ENCODE measurements at places on chromosomes 1 and 21.

- DNase-seq, result no peak
These were observed 55.2 kb downstream of the PRKACB start for GRCh38 chr1:84199257-84199656.

GRCh38 chr1:18612073-18612472 is 18.6 kb upstream of the PAX7 start:
- DNase-seq, result no peak

- DNase-seq, result no peak
These were observed 85.1 kb upstream of the LMO4 start for GRCh38 chr1:87243573-87243972.

GRCh38 chr1:203037509-203038190 is 11.4 kb downstream of the PPFIA4 start:
- DNase-seq, result no peak

DNA sequence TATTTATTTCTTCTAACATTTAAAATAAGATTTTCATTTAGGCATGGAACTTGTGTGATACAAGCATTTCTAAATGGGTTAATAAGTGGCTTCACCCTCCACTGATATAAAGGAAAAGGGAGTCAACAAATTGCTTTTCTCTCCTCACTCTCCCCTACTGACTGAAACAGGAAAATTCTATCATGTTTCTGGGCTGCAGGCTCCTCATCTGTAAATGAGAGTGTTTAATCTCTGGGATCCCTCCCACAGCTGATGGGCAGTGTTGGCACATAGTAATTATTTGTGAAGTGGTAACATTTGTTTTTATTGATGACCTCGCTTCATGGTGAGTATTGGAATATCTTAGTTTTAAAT is 69.8 kb upstream of the WARS2 start:
- DNase-seq, result no peak

DNA sequence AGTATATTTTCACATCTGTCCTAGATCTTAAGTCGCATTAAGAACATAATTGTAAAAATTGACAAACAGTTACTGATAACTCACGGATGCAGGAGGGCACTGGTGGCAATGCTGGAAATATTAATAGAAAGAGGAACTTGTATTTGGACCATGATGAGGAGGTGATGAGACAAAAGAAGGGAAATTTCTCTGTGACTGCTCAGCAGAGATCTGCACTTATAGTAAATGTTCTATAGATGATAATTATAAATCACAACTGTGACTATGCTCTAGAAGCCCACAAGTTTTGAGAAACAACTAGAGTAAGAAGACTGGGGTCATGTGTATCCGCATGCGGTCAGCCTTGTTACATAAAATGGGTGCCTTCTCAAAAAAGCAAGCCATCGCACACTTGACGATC is 8.7 kb upstream of the DUSP12 start:
- no peak for DNase-seq

- DNase-seq, result no peak
These were observed 802 bp downstream of the KAZN start for GRCh38 chr1:14599183-14599791.

DNA sequence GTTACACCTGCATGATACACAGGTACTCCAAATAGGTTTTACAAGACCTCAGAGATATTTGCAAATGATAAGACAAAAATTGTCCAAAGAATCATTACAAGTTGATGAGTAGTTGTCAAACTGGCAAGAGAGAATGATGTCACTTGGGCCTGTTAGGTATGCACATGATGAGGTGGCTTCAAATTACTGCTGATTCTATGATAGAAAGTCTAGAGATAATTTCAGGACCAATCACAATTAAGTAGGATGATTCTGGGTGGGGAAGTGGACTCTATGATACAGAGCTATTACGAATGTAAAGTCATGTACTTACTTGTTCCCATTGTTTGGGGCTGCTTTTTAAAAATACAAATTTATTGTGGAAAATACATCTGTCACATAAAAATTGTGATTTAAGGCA is 5.2 kb upstream of the SPRR1B start:
- DNase-seq, result no peak

GRCh38 chr1:43510621-43511020 is 20.1 kb upstream of the PTPRF start:
- DNase-seq, result no peak

GRCh38 chr1:168121401-168122011 is 15.2 kb downstream of the GPR161 start:
- DNase-seq, result peak; percentile 71

- no peak for DNase-seq
These were observed 44.0 kb upstream of the FMO2 start for GRCh38 chr1:171140956-171141687.

DNA sequence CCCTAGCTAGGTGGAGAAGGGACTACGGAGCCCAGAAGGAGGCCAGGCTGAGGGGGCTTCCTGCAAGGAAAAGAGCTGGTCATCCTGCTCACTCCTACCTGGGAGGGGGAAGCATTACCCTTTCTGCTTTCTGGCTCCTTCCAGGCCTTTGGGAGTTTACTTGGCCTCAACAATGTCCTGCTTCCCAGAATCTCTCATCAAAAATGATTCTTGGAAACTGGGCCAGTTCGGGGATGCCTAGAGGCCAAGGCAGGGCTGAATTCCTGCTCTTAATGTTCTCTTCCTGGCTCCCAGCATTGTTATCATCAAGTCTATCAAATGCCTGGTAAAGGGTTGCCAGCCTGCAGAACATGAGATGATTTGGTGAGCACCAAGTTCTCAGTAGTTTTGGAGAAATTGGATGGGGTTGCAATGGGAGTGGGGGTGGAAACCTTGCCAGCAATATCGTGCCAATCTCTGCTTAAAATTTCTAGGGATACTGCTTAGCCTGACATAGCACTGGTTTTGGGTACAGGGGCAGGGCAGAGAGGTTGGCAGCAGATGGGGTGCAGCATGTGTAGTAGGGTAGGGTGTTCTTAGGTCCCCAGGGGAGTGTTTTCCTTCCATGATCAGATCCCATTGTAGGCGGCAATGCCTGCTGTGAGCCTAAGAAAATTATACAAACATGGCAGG is 7.7 kb upstream of the PAFAH2 start:
- DNase-seq, result no peak

DNA sequence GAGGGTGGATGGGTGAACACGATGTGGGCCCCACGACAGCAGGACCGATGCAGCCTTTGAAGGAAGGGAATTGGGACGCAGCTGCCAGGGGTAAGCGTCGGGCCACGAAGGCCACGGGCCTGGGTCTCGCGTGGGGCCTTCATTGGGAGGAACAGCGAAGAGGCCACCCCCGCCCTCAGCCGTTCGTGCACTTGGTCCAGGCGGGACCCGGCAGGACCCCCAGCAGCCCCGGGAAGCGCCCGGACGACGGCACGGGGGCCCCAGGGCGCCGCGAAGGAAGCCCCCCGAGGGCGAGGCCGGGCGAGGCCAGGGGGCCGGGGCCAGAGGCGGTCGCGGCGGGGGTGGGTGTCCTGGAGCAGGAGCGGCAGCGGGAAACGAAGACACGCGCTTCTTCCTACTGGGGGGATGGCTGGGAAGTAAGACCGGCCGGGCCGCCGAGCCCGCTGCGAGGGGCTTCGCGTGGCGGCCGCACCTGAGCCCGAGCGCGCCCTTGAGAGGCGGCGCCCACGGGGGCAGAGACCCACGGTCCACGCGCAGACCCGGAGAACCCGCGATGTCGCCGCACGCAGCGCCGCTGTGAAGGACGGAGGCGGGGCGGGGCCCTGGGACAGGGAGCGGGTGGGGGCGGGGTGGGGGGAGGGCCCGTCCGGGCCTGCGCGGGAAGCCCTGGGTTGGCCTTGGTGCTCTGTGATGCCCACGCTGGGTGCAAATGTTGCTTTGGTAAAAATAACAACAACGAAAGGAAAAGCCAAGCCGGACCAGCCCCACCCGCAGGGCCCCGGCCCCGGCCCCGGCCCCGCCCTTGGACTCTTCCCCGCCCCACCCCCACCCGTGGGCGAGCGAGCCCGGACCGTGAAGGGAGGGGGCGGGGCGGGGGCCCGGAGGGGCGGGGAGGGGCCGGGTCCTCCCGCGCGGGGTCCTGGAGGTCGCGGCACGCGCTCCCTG is 56.0 kb upstream of the ADARB1 start:
- DNase-seq, result no peak

GRCh38 chr21:14452031-14452726 is 69.2 kb upstream of the HSPA13 start:
- DNase-seq, result no peak

GRCh38 chr1:233217832-233218231 is 77.7 kb downstream of the PCNX2 start:
- no peak for DNase-seq

DNA sequence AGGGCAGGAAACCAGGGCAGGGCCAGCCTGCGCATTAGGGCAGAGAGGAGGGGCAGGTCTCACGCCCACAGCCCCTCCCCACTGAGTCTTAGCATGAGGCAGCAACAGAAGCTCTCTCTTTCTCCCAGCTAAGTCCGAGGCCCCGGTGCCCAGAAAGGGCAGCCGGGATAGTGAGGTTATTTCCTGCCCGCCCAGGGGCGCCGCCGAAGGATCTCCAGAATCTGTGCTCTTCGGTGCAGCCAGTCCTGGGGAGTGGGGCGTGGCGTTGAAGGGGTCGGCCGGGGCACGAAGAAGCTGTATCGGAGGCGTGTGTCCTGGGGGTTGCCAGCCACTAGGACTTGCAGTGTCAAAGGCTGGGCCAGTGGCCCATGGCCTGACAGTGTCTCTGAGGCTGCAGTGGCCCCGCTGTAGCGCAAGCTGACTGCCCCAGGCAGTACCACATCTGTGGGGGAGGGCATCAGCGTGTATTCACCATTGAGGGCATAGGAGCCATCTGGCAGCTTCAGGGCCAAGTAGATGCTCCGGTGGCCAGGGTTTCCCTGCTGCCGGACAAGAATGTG is 7.8 kb downstream of the ADAMTS4 start:
- DNase-seq, result no peak

DNA sequence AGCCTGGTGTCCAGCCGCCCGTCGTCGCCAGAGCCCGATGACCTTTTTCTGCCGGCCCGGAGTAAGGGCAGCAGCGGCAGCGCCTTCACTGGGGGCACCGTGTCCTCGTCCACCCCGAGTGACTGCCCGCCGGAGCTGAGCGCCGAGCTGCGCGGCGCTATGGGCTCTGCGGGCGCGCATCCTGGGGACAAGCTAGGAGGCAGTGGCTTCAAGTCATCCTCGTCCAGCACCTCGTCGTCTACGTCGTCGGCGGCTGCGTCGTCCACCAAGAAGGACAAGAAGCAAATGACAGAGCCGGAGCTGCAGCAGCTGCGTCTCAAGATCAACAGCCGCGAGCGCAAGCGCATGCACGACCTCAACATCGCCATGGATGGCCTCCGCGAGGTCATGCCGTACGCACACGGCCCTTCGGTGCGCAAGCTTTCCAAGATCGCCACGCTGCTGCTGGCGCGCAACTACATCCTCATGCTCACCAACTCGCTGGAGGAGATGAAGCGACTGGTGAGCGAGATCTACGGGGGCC is 1.2 kb downstream of the OLIG2 start:
- no peak for DNase-seq

DNA sequence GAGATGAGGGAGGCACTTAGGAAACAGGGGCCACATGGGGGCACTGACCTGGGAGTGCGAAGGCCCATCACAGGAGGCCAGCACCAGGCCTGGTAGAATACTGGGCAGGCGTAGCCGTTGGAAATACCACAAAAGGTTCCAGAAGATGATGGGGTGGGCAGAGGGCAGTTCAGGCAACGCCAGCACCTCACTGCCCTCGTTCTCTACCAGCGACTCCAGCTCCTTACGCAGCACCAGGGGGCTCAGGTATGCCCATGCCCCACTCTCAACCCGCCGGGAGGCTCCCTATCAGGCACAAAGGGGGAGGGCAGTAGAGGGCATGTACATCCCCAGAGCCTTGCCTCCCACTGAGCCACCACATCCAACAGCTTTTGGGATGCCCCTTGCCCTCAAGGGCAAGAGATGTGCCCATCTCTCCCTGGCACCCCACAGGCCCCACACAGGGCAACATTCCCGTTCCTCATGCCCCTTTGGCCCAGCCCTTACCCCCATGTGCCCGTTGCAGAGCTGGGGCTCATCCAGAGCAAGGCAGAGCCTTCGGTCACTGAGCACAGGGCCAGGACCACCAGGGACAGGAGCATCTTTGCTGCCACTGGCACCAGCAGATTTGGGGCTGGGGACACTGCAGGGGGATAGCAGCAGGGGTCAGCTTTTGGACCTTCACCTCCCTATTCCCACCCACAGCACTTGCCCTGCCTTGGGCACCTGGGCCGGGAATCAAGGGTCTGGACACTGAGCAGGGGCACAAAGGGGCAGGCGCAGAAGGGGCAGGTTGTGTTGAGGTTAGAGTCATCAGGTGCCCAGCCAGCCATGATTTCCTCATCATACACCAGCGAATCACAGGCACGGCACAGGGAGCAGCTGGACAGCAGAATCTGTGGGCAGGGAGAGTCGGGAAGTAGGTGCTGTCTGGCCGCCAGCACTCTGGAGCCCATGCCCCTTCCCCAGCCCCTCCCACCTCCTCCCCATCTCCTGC is 9.7 kb upstream of the GATAD2B start:
- no peak for DNase-seq

GRCh38 chr21:17451364-17451891 is 61.4 kb upstream of the CXADR start:
- DNase-seq, result no peak

- DNase-seq, result peak; percentile 14
These were observed 111.0 kb downstream of the GABPA start for GRCh38 chr21:25845729-25846256.

DNA sequence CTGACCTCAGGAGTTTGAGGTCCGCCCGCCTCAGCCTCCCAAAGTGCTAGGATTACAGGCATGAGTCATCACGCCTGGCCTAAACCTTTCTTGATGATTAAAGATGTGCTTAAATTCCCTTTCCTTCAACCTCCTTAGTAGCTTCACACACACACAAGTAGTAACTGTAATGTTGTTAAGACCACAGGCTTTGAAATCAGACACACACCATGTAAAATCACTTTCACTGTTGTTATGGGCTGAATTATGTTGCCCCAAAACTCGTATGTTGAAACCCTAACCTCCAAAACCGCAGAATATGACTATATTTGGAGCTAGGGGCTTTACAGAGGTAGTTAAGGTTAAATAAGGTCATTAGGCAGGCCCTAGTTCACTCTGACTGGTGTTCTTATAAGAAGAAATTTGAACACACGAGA is 180.2 kb downstream of the NR5A2 start:
- DNase-seq, result no peak

- peak; percentile 67 for DNase-seq
These were observed 11.9 kb downstream of the STX6 start for GRCh38 chr1:181010789-181011188.

GRCh38 chr21:40164905-40165772 is 297.9 kb downstream of the PCP4 start:
- DNase-seq, result no peak

DNA sequence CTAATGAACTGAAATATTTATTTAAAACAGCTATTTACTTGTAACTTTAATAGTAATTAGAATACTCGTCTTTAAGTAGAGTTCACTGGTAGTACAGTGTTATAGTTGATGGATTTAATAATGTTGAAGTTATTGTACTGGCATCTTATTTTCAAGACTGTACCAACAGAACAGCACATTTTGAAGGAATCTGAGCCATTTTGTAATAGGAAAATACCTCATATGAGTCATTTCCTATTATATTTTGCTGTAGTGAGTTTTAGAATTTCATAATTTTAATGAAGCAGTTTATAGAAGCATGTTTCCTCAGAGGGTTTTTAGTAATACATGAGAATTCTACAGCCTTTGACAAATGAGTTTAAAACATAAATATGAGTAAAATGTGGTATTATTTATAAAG is 258.3 kb downstream of the OLFM3 start:
- peak; percentile 20 for DNase-seq

GRCh38 chr1:24586970-24587820 is 31.3 kb downstream of the NCMAP start:
- no peak for DNase-seq

GRCh38 chr1:172674831-172675613 is 16.1 kb downstream of the FASLG start:
- no peak for DNase-seq

- DNase-seq, result peak; percentile 46
These were observed 30.2 kb downstream of the PRDX6 start for GRCh38 chr1:173507205-173507846.

Measured in GM04503 (cell line).